ENCODE measurements at places on chromosomes 1 and 21.

GRCh38 chr1:179745131-179745611 is 2.1 kb downstream of the FAM163A start:
- no peak for DNase-seq

DNA sequence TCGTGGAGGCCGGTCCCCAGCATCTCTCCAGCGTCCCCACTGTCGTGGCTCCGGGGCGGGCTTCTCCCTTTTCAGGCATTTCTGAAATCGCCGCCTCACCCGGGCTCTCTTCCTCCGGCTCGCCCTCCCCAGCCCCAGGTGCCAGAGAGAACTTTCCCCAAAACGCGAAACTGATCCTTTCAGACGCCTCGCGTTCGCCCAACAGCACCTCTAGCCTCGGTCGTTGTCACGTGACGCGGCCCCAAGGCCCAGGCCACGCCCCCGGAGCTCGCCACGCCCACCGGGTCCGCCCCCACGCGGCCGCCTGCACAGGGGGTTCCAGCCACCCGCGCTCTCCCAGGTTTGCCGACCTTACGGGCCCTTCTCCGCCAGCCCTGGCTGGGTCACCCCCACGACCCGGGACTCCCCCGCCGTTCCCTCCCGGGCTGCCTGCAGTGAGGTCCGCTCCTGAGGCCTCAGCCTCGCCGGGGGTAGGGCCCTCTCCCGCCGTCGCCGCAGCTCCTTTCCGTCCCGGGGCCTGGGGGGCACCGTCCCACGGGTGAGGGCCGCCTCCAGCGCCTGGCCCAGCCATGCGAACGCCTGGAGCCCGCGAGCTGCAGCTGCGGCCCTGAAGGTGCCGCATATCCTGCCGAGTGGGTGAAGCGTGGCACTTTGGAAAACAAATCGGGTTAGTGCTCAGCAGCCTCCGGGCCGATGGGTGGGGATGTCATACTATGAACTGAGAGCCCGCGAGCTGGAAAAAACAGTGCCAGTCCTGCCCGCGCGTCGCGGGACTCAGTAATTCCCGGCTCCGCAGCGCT is 21.0 kb downstream of the H3-3A start:
- DNase-seq: peak; percentile 90

DNA sequence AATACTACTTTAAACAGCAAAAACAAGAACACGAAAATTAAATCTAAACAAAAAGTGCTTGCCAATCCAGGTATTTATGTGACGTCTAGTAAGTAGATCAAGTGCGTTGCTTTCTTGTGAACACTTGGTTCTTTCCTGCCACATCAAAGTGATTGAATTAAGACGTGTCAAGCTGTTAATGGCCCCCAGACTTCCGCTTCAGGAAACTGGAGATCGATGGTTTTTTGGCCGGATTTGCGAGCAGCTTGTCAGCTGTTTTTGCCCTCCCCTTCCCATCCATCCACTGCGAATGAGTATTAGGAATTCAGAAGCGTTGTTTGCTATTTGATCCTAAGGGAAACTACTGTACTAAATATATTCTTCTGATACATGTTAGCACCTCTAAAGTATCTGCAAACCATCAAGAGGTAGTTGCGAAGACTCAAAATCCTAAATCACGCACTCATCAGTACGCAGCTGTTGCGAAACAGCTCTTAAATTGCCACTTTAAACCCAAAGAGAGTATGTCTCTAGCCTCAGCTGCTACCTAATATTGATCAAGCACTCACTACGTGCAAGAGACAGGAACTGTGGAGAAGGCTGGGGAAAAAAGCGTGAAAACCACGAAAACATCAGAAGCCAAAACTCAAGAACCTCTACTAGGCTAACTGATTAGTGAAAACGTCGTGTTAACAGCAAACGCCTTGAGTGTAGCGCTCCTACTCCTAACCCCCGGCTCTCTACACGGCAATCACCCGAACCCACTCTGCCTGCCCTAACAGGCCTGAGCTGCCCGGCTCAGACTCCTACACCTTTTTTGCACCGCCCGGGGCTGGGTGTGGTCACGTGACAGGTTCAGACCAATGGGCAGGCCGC is 473 bp upstream of the BRDT start:
- DNase-seq: no peak

GRCh38 chr1:226474443-226475141 is 66.7 kb upstream of the PARP1 start:
- no peak for DNase-seq

DNA sequence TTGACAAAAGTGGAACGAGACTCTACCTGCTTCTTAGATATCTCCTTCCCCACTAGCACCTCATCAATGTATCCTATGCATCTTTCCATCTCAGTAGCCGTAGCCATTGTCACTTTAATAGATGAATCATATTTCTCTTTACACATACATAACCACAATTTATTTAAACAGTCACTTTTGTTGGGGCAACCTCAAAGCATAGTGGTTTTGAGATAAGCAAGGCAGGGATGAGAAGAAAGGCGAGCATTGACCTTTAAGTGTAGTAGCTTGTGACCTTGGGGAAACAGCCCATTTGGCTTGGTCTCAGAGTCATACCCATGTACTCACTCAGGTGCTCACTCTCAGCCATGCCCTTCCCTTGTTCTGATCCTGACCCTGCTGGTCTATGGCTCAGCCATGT is 260.1 kb downstream of the C1orf94 start:
- no peak for DNase-seq

GRCh38 chr1:37609002-37609401 is 13.3 kb upstream of the GNL2 start:
- no peak for DNase-seq

DNA sequence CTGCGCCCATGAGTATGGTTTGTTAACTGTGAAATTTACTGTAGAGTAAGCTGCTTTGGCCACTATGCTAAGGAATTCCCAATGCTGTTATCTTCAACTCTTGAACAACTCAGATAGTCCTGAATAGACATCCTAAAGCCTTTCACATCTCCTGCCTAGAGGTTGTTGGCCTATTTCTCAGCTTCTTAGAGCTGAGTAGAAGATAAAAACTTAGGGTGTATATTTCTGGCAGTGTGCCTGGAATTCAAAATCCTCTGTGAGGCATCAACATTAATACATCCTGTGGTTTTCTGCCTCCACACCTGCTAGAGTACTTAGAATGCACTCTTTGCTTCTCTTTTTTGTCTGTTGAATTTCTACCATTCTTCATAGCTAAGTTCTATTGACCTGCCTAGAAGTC is 45.8 kb upstream of the RC3H1 start:
- no peak for DNase-seq

- no peak for DNase-seq
These were observed 28.1 kb upstream of the B3GALNT2 start for GRCh38 chr1:235532360-235532759.

DNA sequence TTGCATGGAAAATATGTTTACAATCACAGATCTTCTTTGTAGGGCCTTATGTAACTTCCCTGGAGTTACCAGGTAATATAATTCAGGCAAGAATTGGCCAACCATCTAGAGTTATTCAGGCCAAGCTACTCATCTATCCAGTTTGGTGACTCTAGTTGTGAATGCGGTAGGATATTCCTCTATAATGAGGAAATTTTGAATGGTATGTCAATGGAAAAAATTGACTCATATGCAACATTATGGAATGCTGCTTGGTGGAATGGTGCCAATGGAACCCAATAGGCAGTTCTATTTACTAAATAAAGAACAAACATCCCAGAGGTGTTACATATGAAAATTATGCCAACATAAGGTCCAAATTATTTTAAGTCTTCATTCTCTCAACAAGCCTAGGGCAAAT is 5.6 kb upstream of the TNFSF18 start:
- DNase-seq: no peak

GRCh38 chr1:46592823-46593222 is 11.2 kb downstream of the MKNK1 start:
- DNase-seq: no peak

DNA sequence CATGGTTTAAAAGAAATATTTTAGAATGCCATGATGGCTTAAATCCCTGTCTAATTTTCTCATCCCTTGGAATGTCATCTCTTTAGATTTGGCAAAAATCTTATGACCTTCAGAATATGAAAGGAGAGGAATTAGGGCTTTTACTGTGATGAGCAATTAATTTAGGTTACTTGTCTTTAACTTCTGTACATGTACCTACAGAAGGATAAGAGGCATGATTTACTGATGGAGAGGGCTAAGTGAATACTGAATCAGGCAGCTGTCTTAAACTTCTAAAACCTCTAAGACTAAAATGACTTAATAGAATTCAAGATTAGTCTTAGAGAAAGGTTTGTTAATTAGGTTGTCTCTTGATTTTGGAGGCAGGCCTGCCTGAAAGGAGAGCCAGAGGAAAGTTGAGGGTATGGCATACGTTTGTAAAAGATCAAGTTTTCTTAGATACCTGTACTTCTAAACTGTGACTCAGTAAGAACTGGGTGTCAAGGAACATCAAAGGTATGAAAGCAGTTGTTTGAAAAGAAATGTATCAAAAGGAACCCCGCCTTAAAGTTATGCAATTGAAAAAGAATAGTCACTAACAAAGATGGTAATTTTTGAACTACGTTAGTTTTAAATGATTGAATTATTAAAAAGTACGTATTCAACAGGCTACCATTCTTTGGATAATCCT is 12.5 kb downstream of the MACO1 start:
- DNase-seq: no peak

DNA sequence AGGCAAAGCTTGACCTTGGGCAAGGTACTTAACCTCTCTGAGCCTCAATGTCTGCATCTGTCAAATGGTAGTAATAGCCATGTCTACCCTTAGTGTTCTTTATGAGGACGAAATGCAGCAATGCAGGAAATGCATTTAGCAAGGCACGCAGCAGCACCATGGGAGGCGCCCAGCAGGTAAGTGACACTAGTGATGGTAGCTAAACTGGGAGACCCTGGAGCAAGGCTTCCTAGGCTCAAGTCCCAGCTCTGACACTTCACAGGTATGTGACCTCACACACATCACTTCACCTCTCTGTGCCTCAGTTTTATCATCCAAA is 289.0 kb downstream of the RRAGC start:
- no peak for DNase-seq

DNA sequence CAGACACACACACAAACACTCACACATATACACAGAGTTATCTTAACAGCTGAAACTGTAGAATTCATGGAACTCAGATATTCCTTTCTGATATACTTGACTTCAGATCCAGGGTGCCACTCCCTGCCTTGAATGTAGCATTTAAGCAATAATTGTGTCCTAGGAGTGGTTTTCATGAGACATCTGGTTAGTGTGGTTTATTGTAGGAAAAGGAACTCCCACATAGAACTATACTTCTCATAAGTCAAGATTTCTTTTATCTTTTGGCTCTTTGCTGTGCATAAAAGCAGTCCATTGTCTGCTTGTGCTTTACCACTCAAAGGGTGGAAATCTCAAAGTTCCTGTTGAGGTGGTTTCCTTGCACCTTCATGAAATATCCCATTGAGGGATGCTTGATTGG is 272.6 kb upstream of the SGIP1 start:
- DNase-seq: no peak

GRCh38 chr1:109477821-109478220 is 5.9 kb upstream of the ATXN7L2 start:
- DNase-seq: no peak
